ENCODE measurements at places on chromosomes 12 and 14.

DNA sequence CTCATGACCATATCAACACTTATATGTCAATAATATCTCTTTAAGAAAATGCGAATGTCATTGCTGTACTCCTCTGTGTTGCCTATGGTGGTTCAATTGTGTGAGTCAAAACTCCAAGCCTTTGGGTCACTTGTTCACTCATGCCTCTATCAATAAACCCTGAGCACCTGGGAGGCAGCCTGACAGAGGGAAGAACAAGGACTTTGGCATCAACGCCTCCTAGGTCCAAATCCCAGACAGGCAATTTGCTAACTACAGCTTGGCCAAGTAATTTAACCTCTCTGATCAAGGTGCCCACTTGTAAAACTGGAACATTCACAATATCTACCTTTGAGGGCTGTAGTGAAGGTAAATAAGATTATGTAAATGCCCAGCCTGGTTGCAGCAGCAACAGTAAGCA, 137.8 kb downstream of the SAMD4A start:
- DNase-seq: no peak

DNA sequence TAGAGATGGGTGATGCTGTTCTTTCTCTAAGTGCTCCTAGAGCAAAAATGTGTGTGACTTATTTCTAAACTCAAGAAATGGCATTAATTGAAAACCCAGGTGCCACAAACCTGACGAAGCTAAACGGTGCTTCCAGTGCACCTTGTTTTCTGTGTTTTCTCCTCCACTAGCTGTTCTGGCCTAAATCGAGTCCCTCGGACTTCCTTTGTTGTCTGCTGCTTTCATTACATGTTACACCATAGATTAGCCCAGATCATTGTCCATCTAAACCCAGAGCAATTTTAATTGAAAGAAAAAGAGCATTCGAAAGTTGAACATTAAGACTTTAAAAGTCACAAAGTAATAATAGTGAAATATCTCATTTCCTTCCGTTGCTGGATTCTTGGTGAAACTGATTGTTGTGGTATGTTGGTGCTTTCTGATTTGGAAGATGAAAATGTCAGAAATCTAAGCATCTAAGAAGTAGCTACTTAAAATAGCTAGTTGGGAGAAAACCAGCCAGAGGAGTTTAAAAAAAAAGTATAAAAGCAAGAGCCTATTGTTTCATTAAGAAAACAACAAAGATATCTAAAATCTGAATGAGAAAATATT, 219.6 kb upstream of the G2E3 start:
- DNase-seq: no peak

GRCh38 chr14:95910628-95911027, 34.0 kb downstream of the TUNAR start:
- DNase-seq: no peak

DNA sequence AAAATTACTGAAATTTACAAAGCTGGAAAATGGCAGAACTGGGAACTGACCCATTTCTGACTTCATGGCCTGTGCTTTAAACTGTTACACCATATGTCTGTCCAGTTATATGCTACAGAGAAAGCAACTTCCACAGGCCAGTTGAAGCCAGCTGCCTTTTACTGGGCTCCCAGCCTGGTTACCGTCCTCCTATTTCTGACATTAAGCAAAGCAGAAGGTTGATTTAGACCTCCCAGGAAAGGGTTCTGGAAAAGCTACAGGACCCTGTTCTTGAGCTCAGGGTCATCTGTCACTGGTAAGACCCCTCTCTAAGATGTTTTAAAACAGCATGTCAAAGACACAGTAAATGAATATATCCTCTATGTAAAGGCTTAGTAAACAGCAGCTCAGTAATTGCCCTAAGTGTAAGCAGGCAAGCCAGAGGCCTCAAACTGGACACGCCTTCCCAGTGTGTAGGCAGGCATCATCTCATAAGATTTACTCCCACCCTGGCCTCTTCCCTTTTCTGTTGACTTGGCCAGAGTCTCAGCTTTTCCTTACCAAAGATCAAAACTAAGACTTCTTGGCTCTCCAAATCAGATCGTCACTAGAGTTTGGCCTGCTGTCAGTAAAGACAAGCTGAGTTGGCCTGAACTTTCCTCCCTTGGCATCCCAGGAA, 55.4 kb upstream of the RNU6-8 start:
- no peak for DNase-seq

GRCh38 chr12:2347137-2347843, 294.5 kb downstream of the CACNA1C start:
- DNase-seq: no peak

GRCh38 chr14:91367173-91368171, 50.1 kb downstream of the CCDC88C start:
- DNase-seq: no peak

DNA sequence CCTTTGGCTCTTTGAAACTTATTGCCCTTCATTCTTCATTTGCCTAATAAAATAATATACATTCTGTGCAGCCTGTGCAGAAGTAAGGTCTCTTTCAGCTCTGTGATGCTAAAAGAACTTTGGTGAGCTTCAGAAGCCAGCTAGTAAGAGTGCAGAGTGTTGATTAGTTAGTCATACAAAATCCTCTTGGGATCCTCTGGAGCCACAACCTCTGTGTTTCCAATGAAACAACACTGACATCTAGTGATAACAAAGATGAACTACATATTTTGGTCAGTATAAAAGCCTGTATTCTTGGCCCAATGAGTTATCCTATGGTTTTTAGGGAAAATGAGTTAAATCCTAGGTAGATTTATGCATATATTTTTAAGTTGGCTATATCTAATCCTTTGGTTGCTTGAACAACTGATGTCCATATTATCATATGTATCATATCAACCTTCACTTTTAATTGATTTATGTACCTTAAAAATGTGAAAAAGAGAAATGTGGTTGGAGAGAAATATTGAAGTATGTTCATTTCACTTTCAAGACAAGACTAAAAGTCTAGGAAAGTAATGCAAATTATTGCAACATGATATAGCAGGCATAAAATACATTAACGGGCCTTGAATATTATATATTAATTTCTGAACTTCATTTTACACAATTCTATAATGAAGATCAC, 158.4 kb downstream of the KLHL28 start:
- DNase-seq: no peak
